Activated CD4-positive, CD25-positive, alpha-beta regulatory T cell (primary cell): ENCODE measurements at places on chromosomes 1 and 21.
A peak's percentile ranks its signal among the peaks of the same experiment; 100 is the strongest.

- DNase-seq, result no peak
Measured at GRCh38 chr1:56200442-56200841, 378.9 kb downstream of the PLPP3 start.

- DNase-seq, result no peak
Measured at GRCh38 chr21:38326899-38327298, 70.1 kb downstream of the KCNJ15 start.

GRCh38 chr1:233064988-233065387 is 114.6 kb downstream of the NTPCR start:
- DNase-seq, result no peak

DNA sequence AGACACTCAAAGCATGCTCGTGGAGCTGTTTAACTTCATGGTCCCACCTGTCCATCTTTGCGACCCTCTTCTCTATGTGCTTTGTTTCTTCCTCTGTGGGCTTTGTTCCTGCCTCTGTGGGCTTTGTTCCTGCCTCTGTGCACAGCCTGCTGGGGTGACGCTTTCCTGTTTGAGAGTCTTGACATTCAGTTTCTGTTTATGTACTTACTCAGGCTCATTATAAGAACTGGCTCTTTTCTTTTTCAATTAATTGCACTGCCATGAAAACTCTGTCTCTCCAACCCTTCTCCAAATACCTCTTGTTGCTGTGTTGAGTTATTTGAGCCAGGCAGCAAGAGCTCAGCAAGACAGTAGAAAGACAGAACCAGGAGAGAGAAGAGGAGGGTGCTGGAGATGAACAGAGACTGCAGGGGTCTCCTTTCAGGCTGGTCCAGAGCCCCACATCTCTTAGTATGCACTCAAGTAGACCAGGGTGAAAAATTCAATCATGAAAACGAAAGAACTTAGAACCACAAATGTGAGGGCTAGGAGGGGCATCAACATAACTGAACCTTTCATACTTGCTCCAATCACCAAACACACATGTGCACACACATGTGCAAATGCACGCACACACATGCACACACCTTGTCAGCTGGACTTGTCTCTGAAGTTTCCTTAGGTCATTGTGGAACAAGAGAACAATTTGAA is 88.3 kb upstream of the SGIP1 start:
- DNase-seq, result peak; percentile 23

- no peak for DNase-seq
Measured at GRCh38 chr1:234611847-234612351, 1.9 kb upstream of the IRF2BP2 start.

- DNase-seq, result no peak
Measured at GRCh38 chr1:1031659-1032235, 11.8 kb downstream of the AGRN start.

DNA sequence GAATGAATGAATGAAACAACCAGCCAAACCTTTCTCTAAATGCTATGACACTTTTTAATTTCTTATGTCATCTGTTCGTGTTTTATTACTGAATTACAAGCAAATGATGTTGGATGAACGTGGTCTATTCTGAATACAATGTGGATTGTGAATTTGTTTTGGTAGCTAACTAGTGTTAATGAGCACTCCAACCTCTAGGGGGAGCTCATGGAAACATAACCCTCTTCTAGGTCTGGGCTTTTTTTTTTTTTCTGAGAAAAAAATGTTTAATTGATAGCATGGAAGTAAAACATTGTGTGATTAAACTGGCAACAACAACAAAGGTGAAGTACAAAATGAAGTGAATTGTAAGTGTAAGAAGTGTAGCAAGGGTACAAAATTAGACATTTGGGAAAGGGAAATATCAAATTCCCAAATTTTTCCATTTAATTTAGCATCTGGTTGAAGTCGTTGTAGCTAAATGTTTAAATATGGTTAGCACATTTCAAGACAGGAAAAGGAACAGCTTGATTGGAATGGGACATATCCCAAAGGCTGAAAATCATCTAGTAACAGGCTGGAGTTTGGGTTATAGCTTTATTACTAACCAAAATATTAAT is 42.6 kb upstream of the PTGS2 start:
- no peak for DNase-seq

DNA sequence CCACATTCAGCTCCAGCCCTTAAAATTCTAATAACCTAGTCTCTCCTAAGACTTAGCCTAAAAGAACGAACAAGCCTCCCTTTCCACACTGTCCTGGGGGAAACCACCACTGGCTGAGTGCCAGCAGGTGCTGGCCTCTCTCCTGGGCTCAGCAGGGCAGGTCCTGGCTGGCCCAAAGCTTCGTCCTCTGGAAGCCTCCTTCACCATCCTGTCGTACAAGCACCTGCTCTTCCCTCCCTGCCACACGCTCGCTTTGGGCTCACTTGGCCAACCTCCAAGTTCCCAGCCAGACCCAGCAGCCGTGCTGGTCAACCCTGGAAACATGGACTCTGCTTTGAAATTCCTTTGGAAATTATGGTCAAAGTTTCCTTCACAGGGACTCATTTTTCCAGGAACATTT is 58.2 kb upstream of the SLC25A33 start:
- DNase-seq, result no peak
